Erythroblast (primary cell): ENCODE measurements at places on chromosomes 11 and 22.

GRCh38 chr22:46976598-46976997 lies 214.1 kb downstream of the TBC1D22A start:
- no peak for DNase-seq

GRCh38 chr11:71301858-71302533 lies 49.6 kb upstream of the SHANK2 start:
- no peak for DNase-seq

GRCh38 chr11:114440121-114440860 lies 1.0 kb downstream of the REXO2 start:
- DNase-seq: peak; percentile 70

DNA sequence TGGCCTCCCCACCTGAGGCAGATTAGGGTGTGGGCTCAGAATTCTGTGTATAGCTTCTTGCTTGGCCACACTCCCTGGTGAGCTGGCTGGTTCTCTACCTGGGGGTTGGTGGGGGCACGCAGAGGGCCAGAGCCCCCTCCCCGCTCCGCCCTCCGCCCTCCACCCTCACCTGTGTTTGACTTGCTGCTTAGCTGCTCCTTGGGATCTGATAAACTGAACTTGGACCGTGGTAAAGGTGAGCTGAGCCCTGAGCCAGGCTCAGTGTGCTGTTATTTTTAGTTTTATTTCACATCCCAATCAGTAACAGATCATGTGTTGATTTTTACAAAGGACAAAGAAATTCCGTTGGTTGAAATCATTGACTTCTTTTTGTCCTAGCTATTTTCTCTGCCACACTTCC lies 2.0 kb downstream of the OVOL1 start:
- no peak for DNase-seq

- no peak for DNase-seq
Measured at GRCh38 chr11:78234006-78234405, 45.3 kb downstream of the USP35 start.

DNA sequence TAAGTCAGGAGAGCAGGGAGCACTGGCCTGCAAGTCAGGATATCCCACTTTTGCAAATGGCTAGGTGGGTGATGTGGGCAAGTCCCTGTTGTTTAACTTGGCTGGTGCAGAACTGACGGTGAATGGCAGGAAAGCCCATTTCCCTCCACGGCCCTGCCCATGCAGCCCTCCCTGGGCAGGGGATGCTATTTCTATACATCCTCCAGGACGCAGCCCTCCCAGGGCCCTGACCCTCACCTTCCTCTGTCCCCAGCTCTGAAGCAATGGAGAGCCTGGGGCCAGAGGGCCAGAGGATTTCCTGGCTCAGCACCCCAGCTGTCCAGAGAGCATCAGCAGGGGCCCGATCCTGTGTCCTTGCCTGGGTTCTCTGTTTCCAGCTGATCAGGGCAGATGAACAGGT lies 91.3 kb downstream of the TSPAN18 start:
- DNase-seq: no peak

GRCh38 chr22:36743591-36744412 lies 32.1 kb downstream of the IFT27 start:
- no peak for DNase-seq

GRCh38 chr11:64340671-64341335 lies 799 bp downstream of the CCDC88B start:
- peak; percentile 71 for DNase-seq

GRCh38 chr11:81259471-81259870 lies 1474.2 kb downstream of the FAM181B start:
- no peak for DNase-seq

DNA sequence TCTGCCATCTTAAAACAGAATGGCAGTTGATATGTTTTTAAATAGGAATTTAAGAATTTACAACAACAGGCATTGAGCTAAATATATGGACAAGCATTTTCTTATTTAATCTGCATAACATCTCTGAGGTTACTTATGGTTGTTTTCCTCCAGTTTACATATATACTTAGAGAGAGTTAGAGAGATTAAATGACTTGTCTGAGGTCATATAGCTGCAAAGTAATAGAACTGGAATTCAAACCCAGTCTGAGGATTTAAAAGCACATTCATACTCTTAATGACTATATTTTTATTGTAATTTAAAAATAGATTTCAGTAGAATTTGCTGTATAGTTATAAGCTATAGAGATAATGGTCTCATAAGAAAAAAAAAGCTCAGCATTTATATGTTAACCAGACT lies 81.4 kb upstream of the GRIK4 start:
- DNase-seq: no peak
